Dermis blood vessel endothelial cell (primary cell): ENCODE measurements at places on chromosomes 7 and 10.
A peak's percentile ranks its signal among the peaks of the same experiment; 100 is the strongest.

- no peak for DNase-seq
Observed at GRCh38 chr7:114969096-114969495, 47.2 kb downstream of the MDFIC start.

- DNase-seq: no peak
Observed at GRCh38 chr10:52221923-52222322, 92.2 kb upstream of the DKK1 start.

GRCh38 chr10:97633921-97634320, 621 bp upstream of the MORN4 start:
- DNase-seq: peak; percentile 23

DNA sequence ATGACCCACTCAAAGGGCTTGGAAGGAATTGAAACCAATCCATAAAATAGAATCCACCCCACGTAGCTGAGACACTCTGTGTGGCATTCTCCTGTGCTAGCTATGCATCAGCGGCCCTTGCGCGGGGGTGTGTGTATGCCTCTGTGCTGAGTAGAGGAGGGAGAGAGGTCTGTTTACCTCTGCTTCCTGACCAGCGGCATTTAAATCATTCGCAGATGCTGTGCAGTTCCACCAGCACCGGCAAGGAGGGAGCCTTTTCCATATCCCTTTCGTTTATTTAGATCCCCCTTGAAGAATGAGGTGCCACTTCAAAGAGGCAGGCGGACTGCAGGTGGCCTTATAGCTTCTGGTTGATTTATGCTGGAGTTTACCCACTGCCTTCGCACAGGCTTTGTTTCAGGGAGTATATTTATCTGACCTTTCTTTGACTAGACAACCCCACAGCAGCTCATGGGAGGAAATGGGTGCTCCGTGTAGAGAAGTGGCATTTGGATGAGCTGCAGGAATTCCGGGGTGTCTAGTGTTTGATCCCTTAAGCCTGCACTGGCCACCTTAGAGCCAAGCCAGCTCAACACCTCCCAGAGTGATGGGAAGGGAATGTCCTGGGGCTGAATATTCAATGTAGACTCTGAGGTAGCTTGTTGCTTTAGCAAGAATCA, 11.4 kb downstream of the C10orf53 start:
- DNase-seq: no peak

- peak; percentile 18 for DNase-seq
Observed at GRCh38 chr10:50554995-50555568, 68.7 kb downstream of the SGMS1 start.

- no peak for DNase-seq
Observed at GRCh38 chr10:104104418-104104817, 17.6 kb upstream of the SFR1 start.

GRCh38 chr7:140085447-140085846, 22.7 kb upstream of the PARP12 start:
- DNase-seq: peak; percentile 10

DNA sequence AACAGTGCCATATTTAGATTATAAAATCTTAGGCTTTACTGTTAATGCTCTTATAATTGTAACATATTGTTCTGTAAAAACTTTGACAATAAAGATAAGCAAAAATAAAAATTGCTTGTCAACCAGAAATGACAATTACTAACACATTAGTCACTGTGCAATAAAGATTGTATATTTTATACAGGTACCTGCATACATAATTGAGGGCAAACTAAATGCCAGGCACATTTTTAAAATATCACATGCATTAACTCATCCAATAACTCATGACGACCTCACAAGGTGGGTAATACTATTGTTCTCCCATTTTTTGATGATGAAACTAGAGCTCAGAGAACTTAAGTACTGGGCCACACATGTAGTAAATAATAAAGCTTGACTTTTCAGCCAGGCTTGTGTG, 1020.2 kb upstream of the C7orf33 start:
- DNase-seq: no peak

GRCh38 chr7:114422507-114423501, 8.2 kb downstream of the FOXP2 start:
- peak; percentile 6 for DNase-seq

DNA sequence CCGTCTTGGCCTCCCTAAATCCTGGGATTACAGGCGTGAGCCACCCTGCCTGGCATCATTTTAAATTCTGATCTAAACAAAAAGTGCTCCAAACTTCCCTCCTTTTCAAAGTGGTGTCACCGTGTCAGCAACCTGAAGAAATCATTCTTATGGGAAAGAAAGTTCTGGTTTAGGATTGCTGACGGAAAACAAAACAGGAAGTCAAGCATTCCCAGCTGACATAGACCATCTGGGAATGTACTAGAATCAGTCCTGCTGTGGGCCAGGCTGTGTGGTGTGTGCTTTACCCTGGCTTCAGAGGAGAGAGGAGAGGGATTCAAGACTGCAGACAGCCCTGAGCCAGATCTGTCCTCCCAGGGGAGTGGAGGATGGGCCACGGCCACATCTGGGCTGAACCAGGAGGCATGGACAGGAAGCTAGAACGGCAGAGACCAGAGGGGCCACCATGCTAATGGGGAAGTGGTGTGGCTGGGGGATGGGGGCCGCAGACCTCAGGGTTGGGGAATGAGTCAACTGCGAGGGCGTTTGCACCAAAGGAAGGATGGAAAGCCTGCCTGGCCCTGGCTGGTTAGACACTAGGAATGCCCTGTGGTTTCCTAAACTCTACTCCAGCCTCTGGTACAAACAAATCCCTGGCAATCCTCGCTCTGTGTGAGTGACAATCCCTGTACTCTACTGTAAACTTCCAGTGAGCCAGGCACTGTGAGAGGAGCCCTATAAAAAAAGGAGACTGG, 16.7 kb upstream of the CLIP2 start:
- DNase-seq: peak; percentile 87

DNA sequence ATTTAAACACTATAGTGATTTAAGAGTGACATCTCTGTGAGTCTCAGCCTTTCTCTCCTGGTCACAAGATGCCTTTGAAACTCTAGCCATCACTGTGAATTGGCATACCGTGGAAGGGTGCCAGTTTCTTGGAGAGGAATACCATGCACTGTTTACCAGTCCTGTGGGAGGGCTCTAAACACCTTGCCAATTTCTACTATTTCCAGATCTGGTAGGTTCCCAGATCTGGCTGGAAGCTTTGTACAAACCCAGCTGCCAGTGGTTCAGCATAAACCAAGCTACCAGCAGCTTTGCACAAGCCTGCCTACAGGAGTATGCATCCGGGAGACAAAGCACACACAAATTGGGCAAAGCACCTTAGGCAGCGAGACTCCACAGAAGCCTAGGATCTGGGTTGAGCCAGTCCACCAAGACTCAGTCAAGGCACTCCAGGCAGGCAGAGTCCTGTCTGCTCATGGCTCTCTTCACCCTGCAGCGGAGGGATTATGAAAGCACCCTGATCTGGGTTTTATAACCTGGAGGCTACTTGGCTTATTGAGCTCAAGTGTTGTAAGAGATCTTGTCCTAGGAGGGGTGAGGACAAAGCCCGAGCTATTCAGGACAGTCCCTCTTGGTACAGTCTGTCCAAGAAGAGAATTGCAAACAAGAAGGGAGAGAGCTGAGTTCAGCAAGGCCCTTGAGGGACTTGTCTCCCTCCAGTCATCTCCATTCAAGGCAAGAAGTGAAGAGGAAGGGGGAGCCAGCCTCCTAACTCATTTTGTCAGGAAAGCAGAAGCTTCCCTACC, 23.6 kb downstream of the MCM10 start:
- no peak for DNase-seq

DNA sequence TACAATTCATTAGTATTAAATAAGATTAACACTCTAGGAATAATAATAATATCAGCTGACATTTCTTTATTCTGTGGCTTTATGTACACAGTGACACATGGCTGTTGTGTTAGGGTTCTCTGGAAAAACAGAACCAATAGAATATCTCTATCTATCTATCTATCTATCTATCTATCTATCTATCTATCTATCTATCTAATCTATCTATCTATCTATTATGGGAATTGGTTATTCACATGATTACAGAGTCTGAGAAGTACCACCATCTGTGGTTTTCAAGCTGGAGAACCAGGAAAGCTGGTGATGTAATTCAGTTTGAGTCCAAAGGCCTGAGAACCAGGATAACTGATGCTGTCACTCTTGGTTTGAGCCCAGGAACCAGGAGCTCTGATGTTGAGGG, 194.1 kb upstream of the MTPN start:
- no peak for DNase-seq

DNA sequence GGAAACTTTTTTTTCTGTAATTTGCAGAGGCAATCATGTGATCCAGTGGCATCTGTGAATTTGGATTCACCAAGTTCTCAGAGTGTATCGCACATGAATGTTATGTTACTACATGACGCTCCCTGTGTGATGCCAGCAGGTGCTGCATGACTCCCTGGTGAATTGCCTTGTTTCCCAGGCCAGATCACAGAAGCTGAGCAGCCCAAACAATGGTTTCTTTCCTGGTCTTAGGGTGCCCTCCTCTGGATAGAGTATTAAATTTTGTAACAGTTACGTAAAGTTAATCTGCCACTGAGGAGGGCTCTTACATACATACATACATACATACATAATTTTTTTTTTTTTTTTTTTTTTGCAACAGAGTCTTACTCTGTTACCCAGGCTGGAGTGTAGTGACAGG, 3.6 kb downstream of the ZSCAN21 start:
- peak; percentile 91 for DNase-seq

- peak; percentile 30 for DNase-seq
Observed at GRCh38 chr7:131336956-131337355, 9.3 kb downstream of the MKLN1 start.

- peak; percentile 54 for DNase-seq
Observed at GRCh38 chr7:151019130-151019447, 5.2 kb downstream of the ATG9B start.

DNA sequence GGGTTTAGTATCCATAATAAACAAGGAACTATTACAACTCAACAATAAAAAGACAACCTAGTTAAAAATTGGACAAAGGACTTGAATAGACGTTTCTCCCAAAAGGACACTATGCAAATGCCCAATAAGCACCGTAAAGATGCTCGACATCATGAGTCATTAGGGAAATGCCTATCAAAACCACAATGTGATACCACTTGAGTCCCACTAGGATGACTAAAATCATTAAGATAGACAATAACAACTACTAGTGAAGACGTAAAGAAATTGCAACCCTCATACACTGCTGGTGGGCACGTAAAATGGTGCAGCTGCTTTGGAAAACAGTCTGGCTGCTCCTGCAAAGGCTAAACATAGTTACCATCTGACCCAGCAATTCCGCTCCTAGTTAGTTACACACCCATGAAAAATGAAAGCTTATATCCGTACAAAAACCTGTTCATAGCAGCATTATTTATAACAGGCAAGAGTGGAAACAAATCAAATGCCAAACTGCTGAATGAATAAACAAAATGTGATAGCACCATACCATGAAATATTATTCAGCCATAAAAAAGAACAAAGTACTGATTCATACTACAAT, 17.3 kb downstream of the CCDC3 start:
- no peak for DNase-seq

- DNase-seq: no peak
Observed at GRCh38 chr7:7251742-7252141, 69.4 kb downstream of the C1GALT1 start.

DNA sequence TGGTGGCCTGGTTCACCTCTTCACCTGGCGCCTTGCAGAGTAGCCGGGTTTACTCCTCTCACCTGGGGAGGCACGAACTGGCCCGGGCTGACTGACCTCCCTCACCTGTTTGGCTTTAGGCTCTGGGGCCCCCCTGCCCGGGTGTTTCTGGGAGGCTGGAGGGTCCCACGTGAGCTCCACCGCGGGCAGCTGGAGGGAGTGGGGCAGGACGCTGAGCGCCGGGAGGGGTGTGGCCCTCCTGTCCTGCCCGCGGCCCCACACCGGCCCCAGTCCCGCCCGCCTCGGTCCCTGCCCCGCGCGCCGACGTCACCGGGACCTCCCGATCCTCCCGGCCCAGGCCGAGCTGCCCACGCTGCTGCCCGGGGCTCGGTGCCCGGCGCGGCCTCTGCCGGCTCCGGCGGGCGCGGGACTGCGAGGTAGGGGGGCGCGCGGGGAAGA, at the start of gene AMZ1:
Gene AMZ1, plus strand, starts transcription at position 322 of the 438 bp plus-strand sequence. CDS start 12,250 bp downstream, outside the sequence.
- DNase-seq: no peak

GRCh38 chr10:90378524-90379076, 479.2 kb downstream of the HTR7 start:
- DNase-seq: no peak

GRCh38 chr10:84844461-84844860, 516.1 kb downstream of the CCSER2 start:
- DNase-seq: no peak
